ENCODE measurements at places on chromosomes 7 and 10.

DNA sequence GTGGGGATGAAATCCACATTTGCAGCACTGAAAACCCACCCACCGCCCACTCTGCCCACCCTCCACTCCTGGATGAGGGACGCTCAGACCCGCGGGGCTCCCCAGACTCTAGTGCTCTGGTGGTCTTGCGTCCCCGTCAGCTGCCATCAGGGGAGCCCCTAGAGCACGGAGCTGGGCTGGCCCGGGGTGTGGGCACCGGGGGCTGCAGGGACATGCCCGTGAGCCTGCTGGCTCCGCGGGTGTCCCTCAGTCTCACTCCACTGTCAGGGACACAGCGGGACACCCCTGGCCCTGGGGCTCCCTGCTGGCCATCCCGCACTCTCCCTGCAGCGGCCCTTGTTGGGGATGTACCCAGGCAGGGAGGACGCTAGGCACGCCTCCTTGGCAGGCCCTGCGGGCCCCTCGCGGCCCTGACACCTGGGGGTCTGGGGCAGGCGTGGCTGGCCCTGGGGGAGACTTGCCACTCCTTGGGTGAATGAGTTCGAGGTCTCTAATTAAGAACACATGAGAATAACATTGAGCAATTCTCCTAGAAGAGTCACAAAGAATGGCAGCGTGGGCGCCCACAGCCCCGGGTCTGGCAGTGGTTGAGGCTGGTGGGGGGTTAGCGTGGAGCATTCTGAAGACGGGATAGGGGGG is 64.2 kb downstream of the CFAP46 start:
- DNase-seq, result no peak

DNA sequence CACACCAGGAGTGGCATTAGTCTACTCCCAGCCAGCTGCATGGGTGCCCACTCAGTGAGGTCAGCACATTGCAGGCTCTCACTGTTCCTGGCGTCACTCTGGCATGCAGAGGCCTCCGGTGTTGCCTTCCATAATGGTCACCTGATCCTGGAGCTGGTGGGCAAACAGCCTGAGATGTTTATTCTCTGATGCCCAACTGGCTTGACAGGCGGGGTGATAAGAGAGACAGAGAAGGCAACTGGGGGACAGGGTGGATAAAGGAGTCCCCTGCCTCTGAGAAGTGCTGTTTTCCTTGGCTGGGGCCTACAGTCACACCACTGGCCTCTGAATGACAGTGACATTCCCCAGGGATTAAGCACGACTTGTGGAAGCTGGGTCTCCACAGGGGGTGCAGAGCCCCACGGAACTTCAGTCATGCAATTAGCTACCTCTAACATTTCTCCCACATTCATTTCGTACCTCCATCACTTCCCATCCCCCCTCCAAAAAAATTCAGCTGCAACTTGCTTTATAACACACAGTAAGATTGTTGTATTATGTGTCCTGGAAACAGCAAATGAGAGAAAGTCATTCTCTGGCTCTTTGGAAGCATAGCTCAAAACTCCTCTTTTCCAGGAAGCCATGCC is 7.1 kb upstream of the RBM20 start:
- no peak for DNase-seq

DNA sequence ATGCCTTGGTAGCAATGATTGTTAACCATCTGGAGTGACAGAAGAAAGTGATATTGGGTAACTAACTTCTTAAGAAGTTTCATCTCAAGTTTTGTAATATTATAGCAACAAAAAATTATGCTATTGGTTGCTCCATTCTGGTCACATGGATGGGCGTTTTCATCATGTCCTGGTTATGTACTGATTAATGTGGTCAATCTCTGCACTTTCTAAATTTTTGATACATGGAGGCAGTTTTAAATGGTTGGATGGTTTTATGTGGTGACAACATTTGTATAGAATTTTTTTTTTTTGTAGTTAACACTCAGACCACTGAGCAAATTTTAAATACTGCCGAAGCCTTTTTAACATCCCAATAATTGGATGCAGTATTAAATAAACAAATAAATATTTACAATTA is 55.2 kb upstream of the CCAR1 start:
- DNase-seq, result no peak

- no peak for DNase-seq
Observed at GRCh38 chr7:38903057-38903456, 5.9 kb downstream of the VPS41 start.
